ENCODE measurements at places on chromosomes 6 and 20.

- DNase-seq = no peak
Measured at GRCh38 chr6:11224252-11224965, 8.1 kb downstream of the NEDD9 start.

GRCh38 chr6:166626177-166627032 is 646 bp downstream of the RPS6KA2 start:
- DNase-seq = peak; percentile 44

GRCh38 chr20:56592211-56592610 is 36.9 kb upstream of the TFAP2C start:
- no peak for DNase-seq

- DNase-seq = peak; percentile 59
Measured at GRCh38 chr6:38725414-38726183, 10.5 kb downstream of the DNAH8 start.

GRCh38 chr6:160238761-160239751 is 19.6 kb downstream of the SLC22A2 start:
- DNase-seq = no peak

All from MM.1S (cell line).